ENCODE measurements at places on chromosomes 2 and 18. TPM values are rescaled to one million over a fixed set of nuclear protein-coding genes. Genes with fewer than 3 reads are reported as not detected.

The KCNG3 gene
- 0.27 TPM for polyA plus RNA-seq

The NEU2 gene
- polyA plus RNA-seq = not detected

The FBXO48 gene
- 2.2 TPM for polyA plus RNA-seq

The ITGA4 gene
- 7.2 TPM for polyA plus RNA-seq

The SERPINB4 gene
- not detected for polyA plus RNA-seq

The HNRNPA3 gene
- polyA plus RNA-seq = 374 TPM

The NOSTRIN gene
- 11.4 TPM for polyA plus RNA-seq

The MC5R gene
- polyA plus RNA-seq = 0.40 TPM
